ENCODE measurements at places on chromosomes 3 and 15.

- DNase-seq, result no peak
These were observed 176.0 kb downstream of the SSR3 start for GRCh38 chr3:156378871-156379270.

DNA sequence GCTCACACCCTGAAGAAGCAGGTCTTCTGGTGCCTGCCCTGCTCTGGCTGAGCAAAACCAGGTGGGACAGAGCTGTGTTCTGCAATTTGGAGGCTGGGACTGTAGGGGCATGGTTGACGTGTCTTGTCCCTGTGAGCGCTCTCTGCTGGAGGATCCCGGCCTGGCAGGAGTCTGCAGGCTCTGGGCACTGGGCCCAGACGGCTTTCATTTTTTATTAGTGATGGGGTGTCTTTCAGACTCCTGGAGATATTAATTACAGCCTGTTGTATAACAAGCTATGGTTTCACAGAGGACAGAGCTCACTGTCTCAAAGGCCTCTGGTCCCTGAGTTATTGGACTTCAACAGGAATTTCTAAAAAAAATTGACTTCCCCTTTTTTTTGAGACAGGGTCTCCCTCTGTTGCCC, 29.5 kb upstream of the ZNF710 start:
- no peak for DNase-seq

DNA sequence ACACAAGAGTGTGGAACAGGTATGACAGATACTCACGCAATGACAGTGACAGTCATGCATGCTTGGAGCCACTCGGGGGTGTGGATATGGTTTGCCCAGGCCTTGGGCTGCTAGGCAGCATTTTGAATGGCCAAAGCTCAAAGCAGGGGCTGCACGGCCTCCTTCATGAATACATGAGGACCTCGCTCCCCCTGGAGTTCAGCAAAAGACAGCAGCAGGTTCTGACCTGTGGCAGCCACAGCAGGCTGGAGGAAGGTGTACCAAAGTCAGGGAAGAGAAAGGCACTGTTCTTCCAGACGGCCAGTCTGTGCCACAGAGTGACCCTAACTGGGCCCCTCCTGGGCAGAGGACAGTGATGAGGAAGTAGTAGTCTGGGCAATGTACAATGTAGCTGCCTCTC, 88.2 kb upstream of the C2CD4B start:
- no peak for DNase-seq

DNA sequence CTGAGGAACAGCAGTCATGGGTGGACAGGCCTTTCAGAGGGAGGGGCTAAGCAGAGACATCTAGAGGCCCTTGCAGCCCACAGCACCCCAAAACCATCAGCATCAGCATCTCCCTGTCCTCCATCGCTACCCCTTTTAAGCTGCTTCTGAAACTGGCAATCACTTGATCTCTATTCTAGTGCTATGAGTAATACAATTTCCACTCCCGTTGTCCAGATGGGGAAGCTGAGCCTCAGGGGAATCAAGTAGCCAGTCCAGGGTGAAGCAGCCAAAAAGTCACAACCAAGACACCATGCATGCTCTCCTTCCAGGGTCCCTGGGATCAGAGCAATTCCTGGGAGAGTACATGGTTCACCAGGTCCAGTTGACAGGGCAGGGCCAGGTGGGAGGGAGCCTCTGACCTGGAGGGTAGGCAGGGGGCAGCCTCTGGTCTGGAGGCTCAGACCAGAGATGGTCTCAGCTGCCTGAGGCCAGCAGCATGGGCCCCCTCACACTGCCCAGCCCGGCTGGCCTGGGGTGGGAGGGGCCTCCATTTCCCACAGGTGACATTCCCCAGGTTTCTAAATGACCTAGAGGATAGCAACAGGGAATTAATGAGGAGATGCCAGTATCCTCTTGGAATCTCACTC, 30.0 kb downstream of the KLHL25 start:
- DNase-seq, result no peak

- DNase-seq, result no peak
These were observed 51.2 kb downstream of the MFN1 start for GRCh38 chr3:179398574-179399231.

GRCh38 chr3:152957491-152957890, 122.6 kb downstream of the P2RY1 start:
- DNase-seq, result no peak

Data from NCI-H1436 treated with DMSO at 0.1 percent for 48 hours (cell line).